Stimulated activated CD4-positive, alpha-beta T cell treated with anti-CD3 and anti-CD28 coated beads, Interleukin-1b, Interleukin-23, amount 100 ng/mL, for 1 hour (primary cell): ENCODE measurements at places on chromosomes 7 and 10.

- DNase-seq: no peak
Measured at GRCh38 chr10:80416479-80417098, 8.2 kb downstream of the PRXL2A start.

GRCh38 chr7:96598421-96598820 is 111.2 kb downstream of the SEM1 start:
- no peak for DNase-seq

GRCh38 chr7:50274361-50274760 is 30.2 kb upstream of the IKZF1 start:
- no peak for DNase-seq

DNA sequence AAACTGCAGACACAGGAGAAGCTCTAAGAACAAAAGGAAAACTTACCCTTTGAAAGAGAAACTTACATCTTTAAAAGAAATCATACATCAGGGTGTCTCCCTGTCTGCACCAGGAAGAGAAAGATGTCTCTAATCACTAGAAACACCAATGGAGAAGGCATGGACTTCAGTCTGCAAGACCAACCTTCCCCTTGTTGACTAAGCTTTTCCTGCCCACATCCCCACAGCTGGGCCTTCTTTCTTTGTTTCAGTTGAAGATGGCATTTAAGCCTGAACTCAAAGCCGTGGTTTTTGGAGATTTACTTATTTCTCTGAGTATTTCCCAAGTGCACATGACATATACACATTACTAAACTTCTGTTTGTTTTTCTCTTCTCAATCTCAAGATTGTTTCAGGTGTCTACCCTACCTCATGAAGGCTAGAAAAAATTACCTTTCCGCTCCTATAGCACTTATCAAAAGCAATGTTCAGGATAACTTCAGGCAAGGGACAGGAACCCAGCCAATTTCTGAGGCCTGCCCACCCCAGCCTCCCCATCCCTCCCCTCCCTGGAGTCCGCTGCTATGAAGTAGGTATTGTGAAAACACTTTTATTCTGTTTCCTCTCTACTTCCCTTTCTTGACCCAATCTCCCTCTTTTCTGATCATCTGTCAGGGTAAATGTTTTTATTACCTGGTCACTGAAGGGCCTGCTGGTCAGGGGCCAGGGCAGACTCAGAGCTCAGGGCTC is 2.8 kb upstream of the SLC29A3 start:
- DNase-seq: no peak

GRCh38 chr10:82027711-82028110 is 152.7 kb downstream of the NRG3 start:
- no peak for DNase-seq

DNA sequence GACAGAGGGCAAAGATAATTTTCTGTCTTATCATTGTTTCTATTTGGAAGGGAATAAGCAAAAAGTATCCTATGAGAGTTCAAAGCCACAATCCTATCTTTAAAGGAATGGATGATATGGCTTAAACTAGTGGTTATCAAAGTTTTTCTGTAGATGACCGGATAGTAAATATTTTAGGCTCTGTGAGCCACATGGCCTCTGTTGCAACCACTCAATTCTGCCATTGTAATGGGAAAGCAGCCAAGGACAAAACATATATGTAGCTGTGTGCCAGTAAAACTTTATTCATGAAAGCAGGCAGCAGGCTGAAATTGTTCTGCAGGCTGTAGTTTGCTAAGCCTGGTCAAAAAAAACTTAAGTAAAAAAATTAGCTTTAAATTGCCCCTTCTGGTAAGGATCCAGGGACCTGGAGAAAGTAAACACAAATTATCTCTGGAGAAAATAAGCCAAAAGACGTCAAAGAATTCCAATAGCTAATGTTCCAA is 73.3 kb downstream of the THSD7A start:
- no peak for DNase-seq
